ENCODE measurements at places on chromosomes 4 and X.

GRCh38 chr4:85522836-85523235 lies 47.9 kb downstream of the ARHGAP24 start:
- no peak for DNase-seq

DNA sequence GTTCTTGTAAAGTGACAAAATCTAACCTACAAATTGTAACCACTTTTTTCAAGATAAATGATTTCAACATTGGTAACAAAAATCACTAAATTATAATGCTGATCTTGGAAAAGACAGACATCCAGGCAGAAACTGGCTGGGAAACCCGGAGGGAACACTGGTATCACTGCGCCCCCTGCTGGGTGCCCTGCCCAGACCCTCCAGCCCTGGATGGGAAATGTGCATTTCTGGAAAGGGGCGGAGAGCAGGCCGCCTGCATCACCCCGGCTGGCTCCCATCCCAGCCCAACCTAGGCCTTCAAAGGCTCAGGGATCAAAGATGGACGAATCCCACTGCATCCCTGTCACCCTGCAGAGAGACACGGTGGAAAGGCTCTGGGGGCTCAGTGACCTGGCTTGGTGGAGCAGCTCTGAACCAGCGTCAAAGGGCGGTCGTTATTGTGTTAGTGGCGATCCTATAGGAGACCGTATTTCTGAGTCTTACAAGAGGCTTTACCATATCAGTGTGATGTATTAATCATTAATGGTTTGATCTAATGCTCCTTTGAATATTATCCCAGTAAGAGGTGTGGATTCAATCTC lies 37.3 kb downstream of the ACOX3 start:
- peak; percentile 71 for DNase-seq

GRCh38 chr4:48343551-48343950 lies 2.2 kb downstream of the SLAIN2 start:
- DNase-seq, result no peak

DNA sequence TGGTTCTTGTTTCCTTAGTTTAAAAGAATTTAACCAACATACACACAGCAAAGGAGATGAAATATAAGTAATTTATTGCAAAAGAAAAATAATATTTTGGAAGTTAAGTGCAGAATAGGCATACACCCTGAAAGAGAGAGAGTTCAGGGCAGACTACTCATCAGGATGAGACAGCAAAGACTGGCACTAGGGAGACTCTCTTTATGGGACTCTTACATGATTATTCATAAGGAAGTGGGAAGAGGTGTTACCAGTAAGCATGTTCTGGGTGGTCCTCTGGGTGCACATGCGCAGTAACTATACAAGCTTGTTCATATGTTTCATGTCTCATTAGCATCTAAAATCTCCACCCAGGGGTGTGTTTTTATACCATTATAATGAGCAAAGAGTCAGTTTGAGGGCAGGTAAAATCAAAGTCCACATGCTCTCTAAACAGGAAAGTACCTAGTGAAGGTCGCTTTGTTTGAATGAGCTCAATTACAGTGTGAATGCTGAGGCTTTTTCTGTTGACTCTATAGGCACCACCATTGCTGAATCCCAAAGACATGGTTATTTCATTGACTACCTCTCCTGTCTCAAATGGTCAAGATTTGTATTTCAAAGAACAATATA lies 38.2 kb upstream of the PRDM5 start:
- DNase-seq, result no peak

GRCh38 chr4:135123632-135124031 lies 922.0 kb upstream of the PABPC4L start:
- DNase-seq, result no peak

GRCh38 chr4:164977243-164978164 lies at the start of gene TRIM61:
TSS of gene TRIM61 (minus strand) at chr4:164977657. CDS start at chr4:164970002, 7,655 bp downstream.
- no peak for DNase-seq

DNA sequence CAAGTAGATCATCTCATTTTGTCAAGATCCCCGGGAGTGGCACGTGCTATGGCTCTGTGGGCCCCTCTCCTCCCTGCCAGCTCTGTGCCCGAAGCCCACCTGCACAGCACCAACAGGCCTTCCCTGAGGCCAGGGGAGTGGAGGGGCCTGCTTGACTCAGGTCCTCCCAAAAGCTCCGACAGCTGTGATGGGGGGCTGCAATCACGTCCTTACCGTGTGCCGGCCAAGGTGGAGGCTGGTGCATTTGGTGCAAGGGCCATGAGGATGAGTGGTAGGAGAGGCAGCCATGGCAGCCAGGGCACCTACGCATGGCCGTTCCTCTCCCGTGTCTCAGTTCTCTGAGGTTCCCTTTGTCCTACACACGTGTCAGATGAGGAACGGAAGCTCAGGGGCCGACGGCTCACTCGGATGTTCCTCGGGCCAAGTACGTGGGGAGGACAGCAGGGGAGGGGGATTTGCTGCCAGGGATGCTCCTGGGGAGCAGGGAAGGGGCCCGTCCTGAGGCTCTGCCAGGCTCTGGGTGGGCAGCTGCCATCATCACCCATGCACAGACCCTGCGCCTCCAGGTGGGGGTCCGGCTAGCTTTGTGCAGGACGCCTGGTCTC lies 95.8 kb downstream of the HMX1 start:
- DNase-seq, result no peak

DNA sequence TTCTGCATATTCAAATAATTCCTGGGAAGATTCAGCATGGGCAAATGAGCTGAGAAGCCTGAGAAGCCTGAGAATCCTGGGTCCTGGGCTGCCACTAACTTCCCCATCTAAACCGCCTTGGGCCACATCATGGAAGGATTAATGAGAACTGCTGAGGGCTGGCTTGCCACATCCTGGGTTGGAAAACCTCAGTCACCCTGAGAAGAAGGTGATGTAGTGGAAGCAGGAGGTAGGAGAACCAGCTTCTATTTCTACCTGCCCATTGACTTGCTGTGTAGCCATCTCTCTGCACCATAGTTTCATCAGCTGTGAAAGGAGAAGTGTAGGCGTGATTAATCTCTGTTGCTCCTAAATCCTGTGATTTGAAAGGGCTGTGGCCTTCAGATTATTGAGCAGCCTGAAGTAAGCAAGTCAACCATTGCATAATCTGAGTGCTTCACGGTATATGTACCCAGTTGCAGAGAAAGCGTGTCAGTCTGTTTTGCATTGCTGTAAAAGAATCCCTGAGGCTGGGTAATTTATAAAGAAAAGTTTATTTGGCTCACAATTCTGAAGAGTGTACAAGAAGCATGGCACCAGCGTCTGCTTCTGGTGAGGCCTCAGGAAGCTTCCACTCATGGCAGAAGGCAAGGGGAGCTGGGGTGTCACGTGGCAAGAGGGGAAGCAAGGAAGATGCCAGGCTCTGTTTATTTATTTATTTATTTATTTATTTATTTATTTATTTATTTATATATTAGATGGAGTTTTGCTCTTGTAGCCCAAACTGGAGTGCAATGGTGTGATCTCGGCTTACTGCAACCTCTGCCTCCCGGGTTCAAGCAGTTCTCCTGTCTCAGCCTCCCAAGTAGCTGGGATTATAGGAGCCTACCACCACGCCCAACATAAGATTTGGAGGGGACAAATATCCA lies 140.9 kb upstream of the ATP6AP2 start:
- DNase-seq, result no peak

DNA sequence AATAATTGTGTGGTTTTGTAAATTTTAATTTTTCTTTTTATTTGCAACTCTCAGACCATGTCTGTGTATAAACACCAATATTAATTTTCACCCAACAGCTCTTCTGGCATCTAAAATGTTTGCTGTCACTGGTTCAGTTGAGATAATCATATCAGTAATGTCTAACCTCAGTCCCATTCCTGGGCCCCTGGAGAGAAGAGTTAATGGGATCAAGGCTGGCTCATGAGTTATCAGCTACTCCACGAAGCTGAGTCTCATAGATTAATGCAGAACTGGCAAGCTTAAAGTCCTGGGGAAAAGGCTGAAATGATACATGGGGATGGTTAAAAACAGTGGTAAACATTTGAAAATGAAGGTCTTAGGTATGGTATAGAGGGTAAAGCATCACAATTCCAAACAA lies 28.4 kb upstream of the TSPAN5 start:
- DNase-seq, result no peak

- DNase-seq, result peak; percentile 49
These were observed 90.7 kb downstream of the NSUN7 start for GRCh38 chr4:40840255-40840984.

DNA sequence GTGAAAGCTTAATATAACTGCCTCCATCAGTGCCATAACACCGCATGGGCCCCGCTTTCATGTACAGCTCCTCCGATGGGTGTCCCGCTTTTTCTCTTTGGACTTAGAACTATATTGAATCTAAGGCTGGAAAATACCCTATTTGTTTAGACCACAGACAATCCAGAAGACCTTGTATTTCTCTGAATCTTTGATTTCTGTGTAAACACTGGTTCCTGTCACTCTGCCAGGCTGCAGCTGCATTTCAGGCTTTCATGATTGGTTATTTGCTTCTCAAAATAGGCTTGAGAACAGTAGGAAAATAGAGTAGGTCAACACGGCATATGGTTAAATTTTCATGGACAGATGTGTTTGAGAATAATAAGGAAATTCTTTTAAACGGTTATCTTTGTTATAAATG lies 80.0 kb downstream of the NWD2 start:
- peak; percentile 68 for DNase-seq

DNA sequence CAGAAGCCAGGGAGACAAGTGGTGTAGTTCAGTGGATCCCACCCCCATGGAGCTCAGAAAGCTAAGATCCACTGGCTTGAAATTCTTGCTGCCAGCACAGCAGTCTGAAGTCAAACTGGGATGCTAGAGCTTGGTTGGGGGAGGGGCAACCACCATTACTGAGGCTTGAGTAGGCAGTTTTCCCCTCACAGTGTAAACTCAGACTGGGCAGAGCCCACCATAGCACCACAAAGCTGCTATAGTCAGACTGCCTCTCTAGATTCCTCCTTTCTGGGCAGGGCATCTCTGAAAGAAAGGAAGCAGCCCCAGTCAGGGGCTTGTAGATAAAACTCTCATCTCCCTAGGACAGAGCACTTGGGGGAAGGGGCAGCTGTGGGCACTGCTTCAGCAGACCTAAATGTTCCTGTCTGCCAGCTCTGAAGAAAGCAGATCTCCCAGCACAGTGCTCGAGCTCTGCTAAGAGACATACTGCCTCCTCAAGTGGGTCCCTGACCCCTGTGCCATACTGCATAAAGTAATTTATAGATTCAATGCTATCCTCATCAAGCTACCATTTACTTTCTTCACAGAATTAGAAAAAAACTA lies 163.2 kb downstream of the HHIP start:
- no peak for DNase-seq

DNA sequence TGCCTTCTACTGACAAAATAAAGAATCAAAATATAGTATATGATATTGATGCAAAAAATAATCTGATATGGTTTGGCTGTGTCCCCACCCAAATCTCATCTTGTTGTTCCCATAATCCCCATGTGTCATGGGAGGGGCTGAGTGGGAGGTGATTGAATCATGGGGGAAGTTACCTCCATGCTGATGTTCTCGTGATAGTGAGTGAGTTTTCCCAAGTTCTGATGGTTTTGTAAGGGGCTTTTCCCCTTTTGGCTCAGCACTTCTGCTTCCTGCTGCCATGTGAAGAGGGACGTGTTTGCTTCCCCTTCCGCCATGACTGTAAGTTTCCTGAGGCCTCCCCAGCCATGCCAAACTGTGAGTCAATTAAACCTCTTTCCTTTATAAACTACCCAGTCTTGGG lies 70.2 kb downstream of the TMEM165 start:
- no peak for DNase-seq

- DNase-seq, result no peak
These were observed 30.7 kb downstream of the SHISA3 start for GRCh38 chr4:42428036-42428435.

DNA sequence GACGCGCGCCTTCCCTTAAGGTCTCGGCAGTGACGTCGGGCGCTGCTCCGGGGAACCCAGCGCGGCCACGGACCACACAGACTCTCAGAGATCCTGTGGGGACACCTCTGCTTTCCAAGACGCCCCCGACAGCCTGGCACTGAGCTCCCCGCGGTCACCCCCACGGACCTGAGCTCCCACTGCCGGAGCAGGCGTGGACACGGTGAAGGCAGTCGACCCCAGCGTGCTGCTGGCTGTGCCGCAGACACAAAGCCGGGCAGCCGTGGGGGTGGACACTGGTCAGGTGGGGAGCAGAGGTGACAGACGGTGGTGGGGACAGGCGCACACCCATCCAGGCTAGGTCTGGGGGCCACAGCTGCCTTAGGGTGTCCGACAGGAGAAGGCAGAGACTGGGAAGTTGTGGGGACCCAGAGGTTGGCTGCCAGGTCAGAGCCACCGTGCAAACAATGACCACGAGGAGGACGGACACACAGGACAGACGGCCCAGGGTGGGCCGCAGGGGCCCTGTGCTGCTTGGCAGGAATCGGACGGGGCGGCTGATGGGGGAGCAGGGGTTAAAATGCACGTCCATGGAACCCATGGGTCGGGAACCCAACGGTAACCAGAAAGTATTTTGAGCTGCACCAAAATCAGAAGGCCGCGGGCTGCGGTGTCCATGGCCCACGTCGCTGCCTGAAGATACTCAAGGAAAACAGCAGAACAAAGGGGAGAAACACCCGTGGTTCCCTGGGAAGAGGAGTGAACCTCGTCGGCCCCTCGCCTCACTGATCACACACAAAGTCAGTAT lies 16.6 kb upstream of the GTPBP6 start:
- DNase-seq, result no peak

- DNase-seq, result peak; percentile 16
These were observed 15.7 kb downstream of the FHL1 start for GRCh38 chrX:136162827-136163570.

- DNase-seq, result no peak
These were observed 41.3 kb upstream of the MXD4 start for GRCh38 chr4:2303121-2303685.

DNA sequence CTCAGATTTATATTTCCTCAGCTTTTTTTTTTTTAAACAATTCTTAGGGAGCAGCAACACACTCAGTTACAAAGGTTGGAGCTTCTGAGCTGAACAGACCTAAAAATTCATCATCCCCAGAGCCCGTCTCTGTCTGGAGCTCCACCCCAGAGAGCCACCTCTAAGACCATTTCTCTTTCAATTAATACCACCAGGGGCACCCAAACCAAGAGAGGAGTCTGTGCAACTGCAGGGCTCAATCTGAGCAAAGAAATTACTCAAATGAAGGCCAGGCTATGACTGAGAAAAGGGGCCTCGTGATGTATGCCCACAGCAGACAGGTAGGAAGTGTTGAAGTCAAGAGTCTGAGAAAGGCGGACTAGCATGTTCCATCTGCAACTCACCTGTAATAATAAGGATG lies 95.5 kb downstream of the C4orf51 start:
- DNase-seq, result no peak

GRCh38 chr4:173214231-173214630 lies 45.6 kb downstream of the GALNT7 start:
- DNase-seq, result no peak
